Naive thymus-derived CD8-positive, alpha-beta T cell (primary cell): ENCODE measurements at places on chromosomes 1 and 21.
A peak's percentile ranks its signal among the peaks of the same experiment; 100 is the strongest.

- DNase-seq, result no peak
Measured at GRCh38 chr1:2575801-2576663, 10.5 kb upstream of the PRXL2B start.

- DNase-seq, result no peak
Measured at GRCh38 chr1:152519851-152520250, 5.6 kb downstream of the CRCT1 start.

DNA sequence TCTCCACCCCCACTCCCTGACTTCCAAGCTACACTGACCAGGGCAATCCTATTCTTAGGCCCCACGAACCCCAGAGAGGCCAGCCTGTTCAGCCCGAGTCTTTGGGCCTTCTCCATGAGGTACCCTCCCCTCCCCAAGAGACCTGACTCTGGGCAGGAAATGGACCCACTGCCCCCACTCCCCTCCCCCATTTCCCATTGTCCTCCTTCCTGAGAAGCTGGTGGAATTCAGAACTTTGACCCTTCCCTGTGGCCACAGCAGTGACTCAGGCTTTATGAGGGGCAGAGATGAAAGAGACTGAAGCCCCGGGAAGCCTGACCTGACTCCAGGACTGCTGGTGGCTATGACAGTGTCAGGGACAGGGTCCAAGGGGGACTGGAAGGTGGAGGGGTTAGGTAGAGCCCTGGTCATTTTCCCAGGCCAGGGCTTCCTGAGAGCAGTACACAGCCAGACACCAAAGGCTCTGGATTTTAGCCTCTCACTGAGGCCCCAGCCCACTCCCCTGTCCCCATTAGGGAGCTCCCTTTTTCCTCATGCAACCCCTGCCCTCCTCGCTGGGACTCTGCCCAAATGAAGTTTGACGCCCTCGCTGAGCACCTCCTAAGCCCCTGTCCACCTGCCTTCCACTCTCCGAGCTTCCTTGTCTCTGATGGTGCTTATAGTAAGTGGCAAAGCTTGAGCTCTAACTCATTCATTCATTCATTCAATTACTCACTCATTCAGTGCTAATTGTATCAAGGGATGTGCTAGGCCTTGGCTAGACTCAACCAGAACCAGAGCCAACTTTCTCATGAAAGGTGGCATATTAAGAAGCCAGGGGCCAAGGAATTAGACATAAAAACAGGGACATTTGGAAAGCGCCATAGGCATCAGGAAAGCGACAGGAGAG lies 3.0 kb downstream of the CRYBG2 start:
- no peak for DNase-seq

DNA sequence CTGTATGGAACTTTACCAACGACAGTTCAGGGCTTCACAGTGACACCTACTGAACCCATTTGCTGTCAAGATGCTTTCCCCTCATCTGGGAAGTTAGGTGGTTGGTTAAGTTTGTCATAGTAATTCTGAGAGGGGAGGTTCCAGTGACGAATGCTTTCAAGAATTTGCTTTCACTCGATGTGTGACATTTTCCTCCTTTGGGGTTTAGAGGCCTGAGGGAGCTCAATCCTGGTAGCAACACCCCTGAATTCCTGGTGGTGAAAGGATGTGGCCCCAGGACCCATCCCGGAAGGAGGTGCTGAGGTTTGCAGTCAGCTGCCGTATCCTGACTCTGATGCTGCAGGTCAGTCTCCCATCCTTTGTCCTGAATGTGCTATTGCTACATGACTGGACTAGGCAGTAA lies 2.8 kb downstream of the PIGV start:
- DNase-seq, result no peak

GRCh38 chr1:117783606-117784396 lies 145.6 kb downstream of the GDAP2 start:
- no peak for DNase-seq

- DNase-seq, result no peak
Measured at GRCh38 chr1:205840146-205840923, 9.6 kb downstream of the PM20D1 start.

- no peak for DNase-seq
Measured at GRCh38 chr1:61294930-61295329, 212.6 kb downstream of the NFIA start.

DNA sequence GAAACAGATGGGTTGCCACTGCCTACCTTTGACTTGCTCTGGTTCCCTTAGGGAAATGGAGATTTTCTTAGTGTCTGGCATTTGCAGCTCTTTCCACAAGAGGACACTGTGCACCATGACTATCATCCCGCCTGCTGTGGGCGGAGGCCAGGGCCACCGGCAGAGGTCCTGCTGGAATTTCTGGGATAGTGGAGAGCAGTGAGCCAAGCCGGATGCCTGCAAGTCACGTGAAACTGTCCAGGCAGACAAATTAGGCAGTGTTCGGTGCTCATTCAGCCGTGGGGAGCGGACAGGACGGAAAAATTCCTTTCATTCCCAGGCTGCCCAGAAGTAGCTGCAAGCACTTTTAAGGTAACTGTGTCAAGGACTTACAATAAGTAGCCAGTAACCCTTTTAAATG lies 43.4 kb downstream of the IGSF5 start:
- no peak for DNase-seq

DNA sequence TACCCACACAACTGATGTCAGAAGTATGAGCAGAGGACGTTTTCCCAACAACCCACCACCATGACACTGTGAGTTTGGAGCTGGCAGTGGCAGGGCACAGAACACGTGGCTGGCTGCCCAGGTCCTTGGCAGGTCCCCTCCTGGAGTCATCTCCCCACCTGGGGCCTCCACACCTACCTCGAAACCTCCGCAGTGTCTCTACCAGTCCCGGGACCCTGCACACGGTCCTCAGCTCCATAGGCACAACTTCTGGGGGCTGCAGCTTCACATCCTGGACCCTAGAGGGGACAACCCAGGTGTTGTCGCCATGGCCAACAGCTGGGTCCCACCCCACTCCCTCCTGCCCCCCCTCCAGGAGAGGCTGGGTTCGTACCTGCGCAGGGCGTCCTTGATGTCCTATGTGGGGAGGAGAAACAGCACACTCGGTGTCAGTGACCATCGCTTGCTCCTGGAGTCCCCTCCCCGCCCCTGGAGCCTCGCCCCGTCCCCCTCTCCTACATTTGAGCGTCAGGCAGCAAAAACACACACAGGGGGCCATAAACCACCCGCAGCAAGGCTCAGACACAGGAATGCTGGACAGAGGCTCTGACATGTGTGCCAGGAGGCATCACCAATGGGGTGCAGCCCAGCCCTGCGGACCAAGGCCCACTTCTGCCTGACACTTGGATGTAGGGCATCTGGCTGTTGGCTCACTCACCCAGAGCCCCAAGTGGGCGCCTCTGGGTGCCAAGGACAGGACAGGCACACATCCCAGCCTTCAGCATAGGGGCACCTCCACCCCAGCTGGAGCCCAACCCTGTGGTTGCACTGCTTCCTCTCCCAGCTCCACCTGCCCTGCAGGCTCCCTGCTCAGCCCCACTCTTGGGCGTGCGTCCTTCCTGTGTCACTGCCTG lies 9.6 kb downstream of the TRIM11 start:
- DNase-seq, result no peak

DNA sequence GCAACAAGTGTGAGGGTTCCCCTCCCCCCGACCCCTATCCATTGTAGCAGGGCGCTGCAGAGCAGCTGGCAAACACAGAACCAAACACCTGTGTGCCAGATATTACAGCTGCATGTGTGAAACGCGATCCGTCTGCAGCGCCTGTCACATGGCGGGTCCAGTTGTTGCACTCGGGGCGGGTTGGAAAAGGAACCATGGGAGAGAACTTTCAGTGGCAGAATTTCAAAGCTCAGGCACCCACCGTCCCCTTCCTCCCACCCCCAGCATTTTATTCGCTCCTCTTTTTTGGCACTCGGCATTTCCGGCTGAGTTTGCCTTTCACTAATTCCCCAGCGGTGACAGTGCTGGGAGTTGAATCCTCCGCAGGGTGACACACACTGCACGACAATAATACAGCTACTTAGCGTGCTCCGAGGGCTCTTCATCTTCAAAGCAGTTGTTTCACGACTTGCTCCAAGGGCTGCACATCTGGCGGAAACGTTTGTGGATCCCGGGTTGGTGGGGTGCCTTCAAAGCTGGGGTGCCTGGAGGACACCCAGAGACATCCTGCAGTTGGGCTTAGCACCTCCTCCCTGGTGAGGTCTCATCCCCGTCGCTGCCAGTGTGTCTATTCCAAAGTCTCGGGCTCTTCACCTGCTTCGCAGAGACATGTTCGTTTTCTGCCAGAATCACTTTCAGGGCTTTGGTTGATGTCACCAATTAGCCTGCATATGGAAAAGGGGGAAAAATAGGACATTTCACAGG lies 180.7 kb downstream of the ZBTB18 start:
- DNase-seq, result no peak

DNA sequence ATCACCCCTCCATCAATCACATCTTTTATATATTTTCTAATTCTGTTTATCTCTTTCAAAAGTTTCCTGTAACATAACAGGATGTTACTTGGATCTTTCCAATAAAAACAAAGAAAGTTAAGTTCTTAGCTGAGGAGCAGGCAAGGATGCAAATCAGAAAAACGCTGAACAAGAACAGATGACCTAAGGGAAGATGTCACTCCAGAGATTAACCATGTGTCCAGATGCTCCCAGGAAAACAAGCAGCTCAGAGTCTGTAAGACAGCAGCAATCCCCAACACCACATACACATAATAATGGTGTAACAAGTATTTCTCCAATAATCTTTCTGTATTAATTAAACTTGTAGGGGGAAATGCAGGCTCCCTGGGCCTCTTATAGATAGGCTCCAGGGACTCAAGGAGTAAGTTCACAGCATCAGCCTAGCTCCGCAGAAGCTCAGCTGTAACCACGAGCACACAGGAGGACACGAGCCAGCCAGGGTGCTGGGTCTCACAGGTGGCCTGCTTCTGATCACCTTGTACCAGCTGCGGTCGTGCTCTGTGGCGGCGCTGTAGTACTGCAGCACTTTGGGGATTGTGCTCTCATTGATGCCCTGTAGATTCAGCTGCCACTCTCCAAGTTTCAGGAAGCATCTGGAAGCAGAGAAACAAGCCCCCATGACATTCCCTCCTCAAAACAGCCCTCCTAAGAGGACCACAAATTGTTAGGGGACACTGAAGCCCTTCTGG lies 33.1 kb upstream of the EXOSC10 start:
- no peak for DNase-seq

DNA sequence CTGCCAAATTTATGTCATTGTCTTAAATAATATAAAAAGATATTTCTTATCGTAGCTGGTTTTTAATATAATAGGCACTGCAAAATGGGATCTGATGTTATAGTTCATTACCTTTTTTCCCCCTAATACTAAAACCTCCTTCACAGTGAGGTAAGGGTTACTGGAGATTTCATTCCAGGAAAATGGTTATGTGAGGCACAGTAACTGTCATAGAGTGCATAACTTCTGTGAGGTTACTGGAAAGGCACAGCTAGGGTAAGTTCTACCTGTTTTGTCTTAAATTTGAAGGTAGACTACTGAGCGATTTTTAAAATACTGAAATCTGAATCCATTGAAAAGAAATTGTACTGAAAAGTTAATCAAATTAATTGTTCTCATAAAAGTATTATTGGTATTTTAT lies 13.0 kb downstream of the ADGRL2 start:
- DNase-seq, result no peak

GRCh38 chr1:44515416-44515815 lies 110.4 kb downstream of the RNF220 start:
- no peak for DNase-seq

DNA sequence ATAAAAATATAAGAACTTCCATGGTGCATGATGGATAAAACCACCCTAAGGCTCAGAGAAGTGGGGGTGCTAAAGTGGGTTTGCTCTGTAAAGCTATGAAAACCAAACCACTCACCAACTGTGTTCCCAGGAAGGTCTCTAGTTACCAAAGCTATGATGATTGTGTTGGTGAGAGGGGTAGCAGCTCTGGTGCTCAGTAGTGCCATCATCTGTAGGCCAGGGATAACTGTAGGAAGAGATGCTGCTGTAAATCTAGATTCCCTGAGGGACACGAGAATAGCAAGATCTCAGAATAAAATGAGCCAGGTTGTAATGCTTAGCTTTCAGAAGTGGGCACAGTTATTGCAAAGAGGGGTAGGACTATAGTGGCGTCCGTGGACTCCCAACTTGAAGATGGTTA lies 124.5 kb downstream of the GREM2 start:
- no peak for DNase-seq

GRCh38 chr1:17494114-17494729 lies 45.3 kb upstream of the ARHGEF10L start:
- DNase-seq, result peak; percentile 52

- no peak for DNase-seq
Measured at GRCh38 chr1:184486761-184487445, 100.1 kb downstream of the C1orf21 start.

DNA sequence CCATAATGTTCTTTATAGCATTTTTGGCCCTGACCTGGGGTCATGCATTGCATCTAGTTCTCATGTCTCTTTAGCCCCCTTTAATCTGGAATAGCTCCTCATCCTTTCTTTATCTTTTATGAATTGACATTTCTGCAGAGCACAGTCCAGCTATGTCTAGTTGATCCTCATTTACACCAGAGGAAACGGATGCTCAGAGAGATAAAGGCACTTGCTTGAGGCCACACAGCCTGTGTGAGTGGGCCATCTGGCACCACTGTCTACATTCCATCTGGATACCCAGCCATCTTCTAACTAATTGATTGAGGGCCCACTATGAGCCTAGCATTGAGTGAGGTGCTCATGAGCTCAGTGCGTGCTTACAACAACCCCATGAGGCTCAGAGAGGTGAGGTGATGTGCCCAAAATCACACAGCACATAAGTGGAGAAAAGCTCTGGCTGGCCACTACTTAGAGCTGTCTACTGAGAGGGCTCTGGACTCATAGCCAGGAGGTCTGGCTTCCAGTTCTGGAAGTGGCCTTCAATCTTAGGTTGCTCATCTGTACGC lies 3.5 kb downstream of the HPCA start:
- no peak for DNase-seq

DNA sequence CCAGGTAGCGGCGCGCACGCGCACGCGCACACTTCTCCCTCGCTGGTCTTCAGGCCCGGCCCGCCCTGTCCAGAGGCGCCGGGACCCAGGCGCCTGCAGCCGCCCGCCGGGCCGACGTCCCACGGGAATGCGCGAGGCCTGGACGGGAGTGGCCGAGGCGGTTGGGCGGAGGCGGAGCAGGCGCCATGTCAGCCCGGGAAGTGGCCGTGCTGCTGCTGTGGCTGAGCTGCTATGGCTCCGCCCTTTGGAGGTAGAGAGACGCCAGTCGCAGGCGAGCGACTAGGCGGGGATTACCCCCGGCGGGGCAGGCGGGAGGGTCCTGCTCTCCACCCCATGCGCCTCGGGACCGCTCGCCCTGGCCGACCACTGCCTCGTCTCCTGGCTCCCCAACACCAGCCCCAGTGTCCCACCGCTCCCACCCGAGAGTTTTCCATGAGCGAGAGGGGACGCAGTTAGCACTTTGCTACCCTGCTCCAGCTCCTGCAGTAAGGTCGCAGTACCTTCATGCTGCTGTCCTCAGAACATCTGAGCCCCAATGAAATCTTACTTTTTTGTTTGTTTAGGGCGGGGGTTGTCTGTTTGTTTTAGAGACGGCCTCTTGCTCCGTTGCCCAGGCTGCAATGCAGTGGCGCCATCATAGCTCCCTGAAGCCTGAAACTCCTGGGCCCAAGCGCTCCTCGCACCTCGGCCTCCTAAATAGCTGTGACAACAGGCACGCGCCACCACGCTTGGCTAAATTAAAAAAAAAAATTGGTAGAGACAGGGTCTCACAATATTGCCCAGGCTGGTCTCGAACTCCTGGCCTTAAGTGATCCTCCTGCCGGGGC lies at the start of gene CATSPERE:
Gene CATSPERE, plus strand, starts transcription at position 29 of the 827 bp plus-strand sequence. Its CDS starts 157 bp downstream, at position 186.
- peak; percentile 62 for DNase-seq
